CD8-positive, alpha-beta memory T cell (primary cell): ENCODE measurements at places on chromosomes 2 and 18.

DNA sequence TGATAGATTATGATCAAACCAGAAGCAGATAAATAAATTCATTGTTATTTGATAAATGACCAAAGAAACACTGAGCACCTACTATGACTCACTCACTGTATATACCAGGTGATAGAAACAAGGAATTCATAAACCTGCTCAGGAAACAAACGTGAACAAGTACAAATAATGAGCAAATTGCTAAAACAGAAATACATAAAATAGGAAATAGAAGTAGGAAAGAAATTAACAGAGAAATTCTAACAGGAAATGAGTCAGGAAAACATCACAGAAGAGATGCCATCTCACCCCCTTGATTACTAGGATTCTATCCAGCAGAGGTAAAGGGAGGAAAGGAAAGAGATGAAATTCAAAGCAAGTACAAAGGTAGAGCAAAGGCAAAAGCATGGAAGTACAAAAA, 31.3 kb downstream of the EXOC6B start:
- DNase-seq: no peak

DNA sequence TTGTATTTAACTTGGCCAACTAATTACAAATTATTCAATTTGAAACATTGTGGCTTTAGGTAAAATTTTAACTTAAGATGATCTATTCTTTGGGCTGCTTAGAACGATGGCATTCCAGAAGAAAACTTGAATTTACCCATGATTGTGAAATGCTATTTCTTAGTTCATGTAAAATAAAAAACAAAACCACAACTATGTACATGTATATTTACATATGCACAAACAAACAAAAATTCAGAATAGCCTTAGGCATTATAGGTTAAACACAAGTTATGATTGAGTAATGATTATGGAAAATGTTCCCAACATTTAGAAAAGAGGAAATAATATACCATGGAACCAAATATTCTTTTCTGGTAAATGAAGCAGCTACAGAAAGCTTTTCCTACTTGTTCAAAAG, 3.5 kb upstream of the SMCHD1 start:
- no peak for DNase-seq

DNA sequence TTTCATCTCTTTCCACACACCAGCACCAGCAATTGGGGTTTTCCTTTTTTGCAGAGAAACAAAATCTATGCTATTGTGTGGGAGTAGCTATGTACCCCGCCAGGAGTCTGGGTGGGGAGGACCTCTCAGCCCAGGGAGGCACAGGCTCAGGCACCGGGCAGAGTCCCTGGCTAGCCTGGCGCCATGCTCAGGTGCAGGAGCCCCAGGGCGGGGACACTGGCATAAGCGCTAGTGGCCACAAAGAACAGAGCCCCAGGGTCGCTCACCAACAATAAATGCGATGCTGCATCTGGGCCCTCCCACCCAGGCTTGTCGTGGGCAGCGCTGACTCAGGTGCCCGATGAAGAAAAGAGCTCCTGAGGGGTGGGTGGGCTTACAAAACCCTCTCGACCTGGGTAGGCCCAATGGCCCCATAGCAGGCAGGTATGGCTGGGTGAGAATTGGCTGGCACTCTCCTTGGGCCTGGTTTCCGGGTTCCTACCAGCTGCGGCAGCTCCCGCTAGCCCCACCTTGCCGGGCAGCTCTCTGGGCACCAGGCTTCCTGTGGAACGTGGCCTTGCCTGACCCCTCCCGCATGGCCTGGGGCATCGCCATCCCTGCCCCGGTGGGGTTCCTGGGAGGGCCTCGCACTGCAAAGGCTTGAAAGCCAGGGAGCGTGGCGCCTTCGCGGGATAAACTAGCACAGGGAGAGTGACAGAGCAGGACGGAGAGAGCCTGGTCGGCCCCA, 31.8 kb upstream of the COL6A3 start:
- DNase-seq: no peak

DNA sequence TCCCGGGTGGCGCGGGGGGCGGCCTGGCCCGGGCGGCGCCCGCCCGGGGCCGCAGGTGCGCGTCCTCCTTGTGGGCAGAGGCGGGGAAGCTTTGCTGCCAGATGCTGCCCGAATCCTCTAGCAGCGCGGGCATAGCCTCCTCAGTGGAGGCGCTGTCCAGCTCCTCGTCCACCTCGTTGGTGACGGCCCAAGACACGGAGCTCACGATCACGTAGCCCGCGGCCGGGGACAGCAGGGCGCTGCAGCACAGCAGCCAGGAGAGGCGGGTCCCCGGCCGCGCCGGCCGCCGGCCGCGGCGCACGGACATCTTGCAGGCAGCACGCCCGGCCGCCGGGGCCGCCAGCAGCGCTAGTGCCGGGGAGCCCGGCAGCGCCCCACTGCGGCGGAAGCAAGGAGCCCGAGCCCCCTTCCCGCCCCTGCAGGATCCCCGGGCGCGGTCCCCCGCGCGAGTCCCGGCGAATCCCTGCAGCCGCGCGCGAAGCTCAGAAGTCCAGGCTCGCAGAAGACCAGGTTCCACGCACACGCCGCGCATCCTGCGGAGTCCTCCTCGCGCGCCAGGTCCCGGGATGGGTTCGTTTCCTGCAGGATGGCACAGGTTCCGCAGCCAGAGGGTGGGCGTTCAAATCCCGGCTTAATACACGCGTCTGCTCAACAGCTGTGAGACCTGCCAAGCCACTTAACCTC, at the start of gene CREG2:
CREG2 (minus strand) TSS at position 353 of the 684 bp plus-strand sequence; CDS start at position 307, 46 bp downstream.
- DNase-seq: peak; percentile 53

- DNase-seq: no peak
These were observed 62.3 kb upstream of the C2orf15 start for GRCh38 chr2:99079226-99079625.

DNA sequence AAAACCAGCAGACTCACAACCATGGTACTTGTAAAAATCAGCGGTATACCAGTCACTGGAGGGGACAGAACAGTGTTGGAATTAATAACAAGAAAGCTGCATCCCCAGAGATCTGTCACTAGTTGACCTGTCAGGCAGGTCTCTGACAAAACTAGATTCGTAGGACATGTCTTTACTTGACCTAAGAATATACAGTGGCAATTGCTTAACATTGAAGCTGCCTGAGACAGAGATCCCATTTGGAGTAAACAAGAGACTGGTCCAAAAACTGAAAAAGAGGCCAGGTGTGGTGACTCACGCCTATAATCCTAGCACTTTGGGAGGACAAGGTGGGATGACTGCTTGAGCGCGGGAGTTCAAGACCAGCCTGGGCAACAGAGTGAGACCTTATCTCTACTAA, 7.2 kb upstream of the SS18 start:
- DNase-seq: no peak

DNA sequence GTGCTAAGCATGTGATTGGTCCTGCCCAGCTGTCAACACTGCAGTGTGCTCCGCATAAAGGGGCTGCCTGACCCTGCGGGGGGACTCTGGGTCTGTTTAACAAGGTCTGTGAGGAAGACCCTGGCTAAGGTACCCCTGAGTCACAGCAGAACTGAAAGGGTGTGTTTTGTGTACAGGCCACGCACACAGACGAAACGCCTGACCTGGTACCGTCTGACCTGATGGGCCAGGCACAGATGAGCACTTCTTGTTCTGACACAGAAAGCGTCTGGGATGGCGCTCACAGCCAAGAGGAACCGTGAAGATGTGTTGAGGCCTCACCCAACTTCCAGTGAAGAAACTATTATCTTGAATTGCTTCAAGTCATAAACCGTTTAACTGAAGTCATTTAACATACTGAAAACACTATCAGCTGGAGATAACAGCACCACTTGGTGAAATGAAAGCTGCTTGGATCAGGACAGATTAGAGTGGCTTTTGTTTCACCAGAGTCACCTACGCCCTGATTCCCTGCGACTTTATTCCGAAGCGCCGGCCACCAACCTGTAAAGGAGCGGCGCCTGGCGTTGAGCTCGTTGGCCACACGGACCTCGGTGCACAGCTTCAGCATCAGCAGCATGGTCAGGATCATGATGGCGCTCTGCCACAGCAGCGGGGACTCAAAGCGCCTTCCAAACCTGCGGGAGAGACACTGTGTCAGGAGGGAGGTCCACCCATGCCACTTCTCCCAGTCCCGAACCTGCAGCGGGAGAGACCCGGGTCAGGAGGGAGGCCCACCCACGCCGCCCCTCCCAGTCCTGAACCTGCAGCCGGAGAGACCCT, 8.5 kb downstream of the SLC66A2 start:
- no peak for DNase-seq

DNA sequence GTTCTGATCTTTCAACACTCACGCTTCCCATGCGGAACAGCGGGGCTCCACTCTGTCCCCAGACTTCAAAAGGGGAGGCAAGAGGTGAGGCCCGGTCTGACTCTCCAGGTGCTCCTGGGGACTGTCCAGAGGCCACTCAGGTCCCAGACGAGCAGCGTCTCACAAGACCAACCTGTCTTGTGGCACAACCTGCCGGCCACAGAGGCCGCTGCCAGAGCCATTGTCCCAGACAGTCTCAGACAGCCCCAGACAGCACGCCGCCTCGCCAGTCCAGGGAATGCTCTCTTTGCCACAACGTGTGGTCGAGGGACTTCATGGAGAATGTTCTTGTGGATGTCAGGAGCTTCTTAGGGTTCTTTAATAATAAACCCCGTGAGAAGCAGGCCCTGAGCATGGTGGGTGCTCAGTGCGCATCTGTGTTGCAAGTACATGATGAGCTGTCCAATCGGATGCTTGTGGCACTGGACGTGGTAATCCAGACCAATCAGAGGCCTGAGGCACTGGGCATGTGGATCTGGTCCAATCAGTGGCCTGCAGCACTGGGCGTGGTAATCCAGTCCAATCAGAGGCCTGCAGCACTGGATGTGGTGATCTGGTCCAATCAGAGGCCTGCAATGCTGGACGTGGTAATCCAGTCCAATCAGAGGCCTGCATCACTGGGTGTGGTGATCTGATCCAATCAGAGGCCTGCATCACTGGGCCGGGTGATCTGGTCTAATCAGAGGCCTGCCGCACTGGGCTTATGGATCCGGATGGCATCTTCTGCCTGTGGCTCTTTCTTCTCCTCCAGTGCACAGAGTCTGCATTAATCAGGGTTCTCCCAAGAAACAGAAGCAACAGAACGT, 76.4 kb downstream of the TMEM18 start:
- no peak for DNase-seq

DNA sequence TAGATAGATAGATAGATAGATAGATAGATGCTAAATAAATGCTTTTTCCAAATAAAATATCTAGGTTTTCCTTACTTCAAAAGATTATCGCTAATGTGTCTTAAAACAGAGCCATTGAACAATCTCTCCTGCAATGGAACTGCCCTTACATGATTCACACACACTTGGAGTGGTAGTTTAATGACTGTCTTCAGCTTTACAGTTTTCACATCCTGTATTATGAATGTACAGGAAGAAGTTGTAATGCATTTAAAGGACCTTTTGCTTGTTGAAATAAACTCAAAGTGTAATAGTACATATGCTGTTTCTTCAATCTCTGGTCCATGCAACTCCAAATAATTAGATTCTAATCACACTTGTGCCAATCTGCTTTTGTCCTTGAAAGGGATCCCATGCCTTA, 797.6 kb upstream of the CDH2 start:
- no peak for DNase-seq

DNA sequence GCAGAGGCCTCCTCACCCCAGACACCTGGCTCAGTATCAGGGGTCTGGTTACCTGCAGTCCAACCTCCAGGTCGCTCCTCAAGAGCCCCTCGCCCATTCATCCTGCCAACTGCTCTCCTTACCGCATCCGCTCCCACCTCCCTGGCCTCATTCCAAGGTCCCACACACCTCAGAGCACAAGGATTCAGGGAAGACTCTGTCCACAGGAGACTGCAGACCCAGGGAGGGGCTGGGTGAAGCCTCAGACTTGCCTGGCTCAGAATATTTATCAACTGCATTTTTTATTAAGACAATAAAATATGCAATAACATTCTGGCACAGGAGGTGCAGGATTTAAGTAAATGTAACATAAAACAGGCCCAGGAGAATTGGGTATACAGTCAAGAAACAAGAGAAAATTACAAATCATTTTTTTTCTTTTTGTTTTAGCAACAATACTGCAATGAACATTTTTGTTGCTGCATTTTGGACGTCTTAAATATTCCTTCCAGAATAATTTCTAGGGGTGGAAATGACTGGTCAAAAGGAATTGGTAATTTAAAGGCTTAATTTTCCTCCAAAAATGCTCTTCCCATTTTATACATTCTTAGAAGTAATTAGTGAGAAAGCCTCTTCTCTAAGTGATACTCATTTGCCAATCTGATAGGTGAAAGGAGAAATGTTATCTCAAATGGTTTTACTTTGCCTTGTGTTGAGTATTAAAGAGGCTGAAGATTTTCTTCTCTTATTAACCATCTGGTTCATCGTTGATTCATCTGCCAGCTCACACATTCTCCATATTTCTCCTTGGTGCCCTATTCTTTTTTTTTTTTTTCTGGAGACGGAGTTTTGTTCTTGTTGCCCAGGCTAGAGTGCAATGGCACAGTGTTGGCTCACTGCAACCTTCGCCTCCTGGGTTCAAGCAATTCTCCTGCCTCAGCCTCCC, 42.5 kb downstream of the TEX44 start:
- no peak for DNase-seq

DNA sequence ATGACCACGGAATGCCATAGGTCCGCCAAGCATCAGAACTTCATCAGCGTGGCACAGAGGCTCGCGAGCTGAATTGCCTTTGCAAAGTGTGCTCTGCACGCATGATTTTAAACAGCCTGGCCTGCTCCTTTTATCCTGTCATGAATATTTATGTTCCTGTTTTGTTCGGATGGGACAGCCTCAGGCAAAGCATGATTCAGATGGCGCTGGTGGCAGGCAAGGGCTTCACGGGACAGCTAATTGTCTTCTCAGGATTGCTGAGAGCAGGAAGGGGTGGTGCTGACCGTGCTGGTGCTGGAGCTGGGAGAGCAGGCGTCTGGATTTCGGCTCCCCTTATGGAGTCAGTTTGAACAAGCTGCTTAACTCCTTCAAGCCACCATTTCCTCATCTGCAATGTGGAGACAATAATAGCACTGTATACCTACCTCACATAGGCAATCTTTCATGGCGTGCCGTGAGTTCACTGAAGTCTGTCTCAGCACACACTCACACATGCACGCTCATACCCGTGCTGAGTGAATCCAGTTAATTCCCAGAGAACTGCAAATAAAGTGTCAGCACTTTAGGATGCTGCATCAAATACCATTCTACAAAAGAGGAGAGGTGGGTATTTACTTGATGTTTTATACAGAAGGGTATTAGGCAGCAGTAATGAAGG, 79.7 kb upstream of the APCDD1 start:
- DNase-seq: no peak
